Retina (tissue), 1 donor: ENCODE measurements at places on chromosomes 13 and 19.

DNA sequence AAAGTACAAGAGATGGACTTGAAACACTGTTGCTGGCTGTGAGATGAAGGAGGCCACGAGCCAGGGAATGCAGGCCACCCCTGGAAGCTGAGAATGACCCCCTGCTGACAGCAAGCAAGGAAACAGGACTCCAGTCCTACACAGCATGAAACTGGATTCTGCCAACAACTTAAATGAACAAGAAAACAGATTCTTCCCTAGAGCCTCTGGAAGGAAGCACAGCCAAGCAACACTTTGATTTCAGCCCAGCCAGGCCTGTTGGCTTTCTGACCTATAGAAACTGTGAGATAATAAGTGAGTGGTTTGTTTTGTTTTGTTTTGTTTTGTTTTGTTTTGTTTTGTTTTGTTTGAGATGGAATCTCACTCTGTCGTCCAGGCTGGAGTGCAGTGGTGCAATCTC lies 105.3 kb upstream of the CACNA1A start:
- no peak for DNase-seq

DNA sequence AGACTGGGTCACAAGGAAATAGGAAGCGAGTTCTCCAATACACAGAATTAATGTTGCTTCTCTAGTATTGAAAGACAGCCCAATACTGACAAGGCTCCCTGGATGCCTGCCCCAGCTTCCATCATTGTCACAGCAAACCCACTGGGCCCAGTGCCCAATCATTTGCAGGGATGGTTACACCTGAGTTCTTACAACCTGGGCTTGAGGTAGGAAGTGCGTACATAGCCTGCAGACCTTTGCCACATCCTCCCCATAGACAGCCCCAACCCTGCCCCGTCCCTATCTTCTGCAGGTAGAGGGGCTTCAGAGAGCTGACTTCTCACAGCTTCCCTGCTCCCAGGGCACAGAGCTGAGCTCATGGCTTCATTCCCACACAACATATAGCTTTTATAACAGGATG lies 108.1 kb upstream of the UBL3 start:
- no peak for DNase-seq

- DNase-seq: no peak
These were observed 19.3 kb downstream of the PPP1R12C start for GRCh38 chr19:55097864-55098715.

DNA sequence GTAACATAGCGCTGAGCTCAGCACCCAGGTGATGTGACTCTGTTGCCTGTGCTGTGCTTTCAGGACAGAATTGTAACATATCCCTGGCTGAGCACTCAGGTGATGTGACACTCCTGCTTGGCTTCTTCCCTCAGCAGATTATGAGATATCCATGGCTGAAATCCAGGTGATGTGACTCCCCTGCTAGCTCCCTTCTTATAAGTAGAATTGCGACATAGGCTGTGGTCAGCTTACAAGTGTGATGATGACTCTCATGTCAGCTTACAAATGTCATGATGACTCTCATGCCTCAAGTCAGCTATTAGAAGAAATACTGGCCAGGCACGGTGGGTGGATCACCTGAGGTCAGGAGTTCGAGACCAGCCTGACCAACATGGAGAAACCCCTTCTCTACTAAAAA lies 14.3 kb upstream of the ZNF429 start:
- no peak for DNase-seq

- no peak for DNase-seq
These were observed 3.8 kb downstream of the WBP4 start for GRCh38 chr13:41065078-41065477.

GRCh38 chr19:54158812-54159351 lies 639 bp downstream of the LENG1 start:
- no peak for DNase-seq

- no peak for DNase-seq
These were observed 11.3 kb downstream of the CEACAM21 start for GRCh38 chr19:41587101-41587837.

DNA sequence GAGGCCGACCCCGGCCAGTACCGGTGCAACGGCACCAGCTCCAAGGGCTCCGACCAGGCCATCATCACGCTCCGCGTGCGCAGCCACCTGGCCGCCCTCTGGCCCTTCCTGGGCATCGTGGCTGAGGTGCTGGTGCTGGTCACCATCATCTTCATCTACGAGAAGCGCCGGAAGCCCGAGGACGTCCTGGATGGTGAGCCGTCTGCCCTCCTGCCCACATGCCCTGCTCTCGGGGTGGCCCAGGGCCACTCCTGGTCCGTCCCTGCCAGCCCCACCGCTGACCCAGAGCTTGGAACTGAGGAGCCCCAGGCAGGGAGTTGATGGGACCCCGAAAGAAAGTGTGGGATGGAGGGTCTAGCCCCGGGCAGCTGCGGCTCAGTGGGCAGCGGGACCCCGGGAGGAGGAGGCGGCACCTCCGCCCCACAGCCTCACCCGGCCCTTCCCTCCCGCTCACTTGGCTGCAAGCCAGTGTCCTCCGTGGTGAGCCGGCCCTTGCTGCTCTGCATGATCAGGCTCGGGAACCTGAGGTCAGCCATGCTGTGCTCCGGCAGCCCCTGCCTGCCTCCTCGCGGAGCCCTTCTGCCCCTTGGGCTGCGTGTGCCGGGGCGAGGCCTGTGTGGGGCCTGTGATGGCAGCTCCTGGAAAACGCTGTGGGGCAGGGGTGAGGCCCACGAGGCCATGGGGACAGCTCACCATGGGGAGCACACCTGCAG lies 8.1 kb upstream of the HCN2 start:
- no peak for DNase-seq

DNA sequence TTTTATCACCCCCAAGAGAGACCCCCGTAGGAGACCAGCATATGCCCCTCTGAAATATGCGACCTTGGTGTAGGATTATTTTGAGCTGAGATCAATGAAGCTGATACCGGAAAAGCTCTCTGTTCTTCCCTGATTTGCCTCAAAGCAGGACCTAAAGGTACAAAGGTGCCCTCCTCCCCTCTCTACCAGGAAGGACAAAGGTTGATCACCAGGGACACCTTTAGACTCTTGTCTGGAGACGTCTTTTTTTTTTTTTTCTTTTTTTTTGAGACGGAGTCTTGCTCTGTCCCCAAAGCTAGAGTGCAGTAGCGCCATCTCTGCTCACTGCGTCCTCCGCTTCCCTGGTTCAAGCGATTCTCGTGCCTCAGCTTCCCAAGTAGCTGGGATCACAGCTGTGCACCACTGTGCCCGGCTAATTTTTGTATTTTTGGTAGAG lies 792 bp upstream of the PEX11G start:
- DNase-seq: no peak

GRCh38 chr13:112675366-112675756 lies 14.5 kb upstream of the ATP11A start:
- no peak for DNase-seq

GRCh38 chr13:75372517-75372916 lies 109.5 kb downstream of the TBC1D4 start:
- DNase-seq: peak; percentile 41

DNA sequence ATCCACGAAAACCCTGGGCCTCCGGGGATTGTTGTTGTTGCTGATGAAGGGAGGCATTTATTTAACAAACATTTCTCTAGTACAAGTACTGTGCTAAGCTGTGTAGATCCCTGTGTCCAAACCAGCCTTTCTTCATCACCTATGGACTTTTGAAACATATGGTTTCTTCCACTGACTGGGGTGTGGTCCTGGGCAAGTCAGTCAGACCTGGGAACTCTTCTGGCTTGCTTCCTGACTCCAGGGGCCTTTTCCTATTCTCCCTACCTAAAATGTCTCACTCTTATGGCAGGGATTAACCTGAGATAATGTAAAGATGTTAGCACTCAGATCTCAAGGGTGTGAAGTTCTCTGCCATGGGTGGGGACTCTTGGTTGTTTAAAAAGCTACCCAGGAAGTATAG lies 46.8 kb downstream of the EFNB2 start:
- DNase-seq: no peak

DNA sequence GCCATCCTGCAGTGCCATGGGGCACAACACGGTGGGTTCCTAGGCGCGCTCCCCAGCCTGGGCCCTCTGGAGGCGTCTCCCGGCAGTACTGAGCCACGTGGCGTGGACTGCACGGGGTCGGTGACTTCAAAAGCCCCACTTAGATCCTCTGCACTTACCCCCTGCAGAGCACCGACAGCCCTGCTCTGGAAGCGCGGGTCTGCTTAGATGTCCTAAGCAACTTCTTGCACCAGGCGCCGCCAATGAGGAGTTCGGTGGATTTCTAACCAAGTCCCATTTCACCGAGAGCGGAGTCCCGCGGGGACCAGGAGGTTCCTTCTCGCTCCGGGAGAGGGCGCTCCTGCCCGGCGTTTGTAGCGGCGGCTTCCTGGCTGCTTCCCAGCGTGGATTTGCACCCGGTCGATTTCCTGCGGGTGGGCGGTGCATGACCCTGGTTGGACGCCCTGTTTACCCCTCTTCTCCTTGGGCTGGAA lies 25.2 kb upstream of the ZNF845 start:
- peak; percentile 79 for DNase-seq

DNA sequence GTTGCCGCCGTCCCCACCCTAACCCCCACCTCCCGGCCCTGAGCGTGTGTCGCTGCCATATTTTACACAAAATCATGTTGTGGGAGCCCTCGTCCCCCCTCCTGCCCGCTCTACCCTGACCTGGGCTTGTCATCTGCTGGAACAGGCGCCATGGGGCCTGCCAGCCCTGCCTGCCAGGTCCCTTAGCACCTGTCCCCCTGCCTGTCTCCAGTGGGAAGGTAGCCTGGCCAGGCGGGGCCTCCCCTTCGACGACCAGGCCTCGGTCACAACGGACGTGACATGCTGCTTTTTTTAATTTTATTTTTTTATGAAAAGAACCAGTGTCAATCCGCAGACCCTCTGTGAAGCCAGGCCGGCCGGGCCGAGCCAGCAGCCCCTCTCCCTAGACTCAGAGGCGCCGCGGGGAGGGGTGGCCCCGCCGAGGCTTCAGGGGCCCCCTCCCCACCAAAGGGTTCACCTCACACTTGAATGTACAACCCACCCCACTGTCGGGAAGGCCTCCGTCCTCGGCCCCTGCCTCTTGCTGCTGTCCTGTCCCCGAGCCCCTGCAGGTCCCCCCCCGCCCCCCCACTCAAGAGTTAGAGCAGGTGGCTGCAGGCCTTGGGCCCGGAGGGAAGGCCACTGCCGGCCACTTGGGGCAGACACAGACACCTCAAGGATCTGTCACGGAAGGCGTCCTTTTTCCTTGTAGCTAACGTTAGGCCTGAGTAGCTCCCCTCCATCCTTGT lies 6.4 kb downstream of the YIPF2 start:
- no peak for DNase-seq

DNA sequence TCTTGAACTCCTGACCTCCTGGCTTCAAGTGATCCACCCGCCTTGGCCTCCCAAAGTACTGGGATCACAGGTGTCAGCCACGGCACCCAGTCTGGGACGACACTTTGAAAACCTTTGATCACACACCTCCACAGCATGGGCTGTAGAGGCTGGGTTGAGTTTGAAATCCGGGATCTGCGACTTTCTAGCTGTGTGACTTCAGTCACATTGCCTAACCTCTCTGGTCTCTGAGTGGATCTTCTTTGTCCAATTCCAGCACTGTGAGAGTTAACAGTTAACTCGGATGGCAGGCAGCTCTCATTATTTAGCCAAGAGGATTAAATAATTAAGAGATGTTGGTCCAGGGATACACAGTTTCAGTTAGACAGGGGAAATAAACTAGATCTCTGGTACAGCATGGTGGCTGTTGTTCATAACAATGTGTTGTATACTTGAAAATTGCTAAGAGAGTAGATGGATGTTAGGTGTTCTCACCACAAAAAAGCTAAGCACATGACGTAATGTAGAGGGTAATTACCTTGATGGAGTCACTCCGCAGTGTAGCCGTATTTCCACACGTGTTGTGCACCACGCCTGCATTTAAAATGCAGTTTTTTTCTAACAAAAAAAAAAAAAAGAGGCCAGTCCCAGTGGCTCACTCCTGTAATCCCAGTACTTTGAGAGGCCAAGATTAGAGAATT lies 1.9 kb downstream of the GALP start:
- DNase-seq: no peak

- no peak for DNase-seq
These were observed 38.7 kb upstream of the ZNF492 start for GRCh38 chr19:22595422-22595821.

GRCh38 chr13:30479154-30479882 lies 13.6 kb upstream of the HMGB1 start:
- DNase-seq: no peak

- DNase-seq: no peak
These were observed 110.8 kb downstream of the PTPRS start for GRCh38 chr19:5229778-5230335.

GRCh38 chr19:6705931-6706632 lies 14.4 kb downstream of the C3 start:
- no peak for DNase-seq

DNA sequence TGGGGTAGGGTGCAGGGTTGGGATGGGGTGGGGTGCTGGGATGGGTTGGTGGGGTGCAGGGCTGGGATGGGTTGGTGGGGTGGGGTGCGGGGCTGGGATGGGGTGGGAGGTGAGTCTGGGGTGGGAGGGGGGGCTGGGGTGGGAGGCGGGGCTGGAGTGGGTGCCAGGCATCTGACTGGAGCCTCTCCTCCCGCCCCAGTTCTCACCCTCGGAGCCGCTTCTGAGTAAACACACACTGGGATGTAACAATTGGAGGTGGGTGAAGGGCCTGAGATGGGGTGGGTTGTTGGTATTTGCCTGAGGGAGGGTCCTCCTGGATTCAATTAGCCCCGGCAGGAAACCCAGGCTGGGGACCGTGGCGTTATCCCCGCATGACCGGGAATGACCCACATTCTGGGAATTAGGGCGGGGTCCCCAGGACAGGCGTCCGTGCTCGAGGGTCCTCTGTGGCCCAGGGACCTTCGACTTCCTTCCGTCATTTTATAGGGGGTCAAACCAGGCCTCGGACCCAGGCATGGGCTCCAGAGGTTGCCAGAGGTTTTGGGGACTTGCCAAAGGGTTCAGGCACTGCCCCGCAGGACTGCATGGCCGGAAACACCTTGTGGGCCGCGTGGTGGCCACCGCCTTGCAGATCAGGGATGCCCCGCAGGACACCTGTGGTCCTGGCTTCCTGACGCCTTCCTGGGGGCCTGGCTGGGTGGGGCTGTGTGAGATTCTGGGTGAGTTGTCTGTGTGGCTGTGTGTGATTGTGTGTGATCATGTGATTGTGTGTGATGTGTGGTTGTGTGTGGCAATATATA lies 1.4 kb downstream of the TMPRSS9 start:
- no peak for DNase-seq

DNA sequence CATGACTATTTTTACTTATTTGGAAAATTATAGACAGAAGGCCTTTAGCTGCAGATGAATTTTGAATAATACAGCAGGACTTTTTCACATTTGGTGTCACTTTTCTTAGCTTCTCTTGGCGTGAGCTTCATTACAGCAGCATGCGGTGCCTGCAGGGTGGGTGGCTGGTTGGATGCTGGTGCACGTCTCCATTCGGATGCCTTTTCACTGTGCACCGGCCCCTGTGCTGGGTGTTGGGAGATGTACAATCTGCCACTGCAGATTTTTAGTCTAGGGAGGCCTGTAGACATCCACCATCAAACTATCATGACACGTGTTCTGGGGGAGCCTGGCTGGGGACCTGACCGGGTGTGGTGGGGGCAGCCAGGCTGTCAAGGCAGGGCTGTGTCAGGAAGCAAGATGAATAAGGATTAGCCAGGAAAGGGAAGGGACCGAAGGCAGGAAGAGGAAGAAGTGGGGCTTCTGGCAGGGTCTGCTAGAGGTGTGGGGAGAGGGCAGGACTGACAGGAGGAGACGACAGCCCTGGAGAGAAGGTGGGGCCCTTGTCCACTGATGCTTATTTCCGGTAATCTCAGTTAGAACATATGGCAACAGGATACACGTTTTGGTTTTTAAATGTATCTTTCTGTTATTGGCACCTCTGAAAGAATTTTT lies 88.8 kb downstream of the ARHGEF7 start:
- no peak for DNase-seq
